ENCODE measurements at places on chromosomes 6 and 20.

DNA sequence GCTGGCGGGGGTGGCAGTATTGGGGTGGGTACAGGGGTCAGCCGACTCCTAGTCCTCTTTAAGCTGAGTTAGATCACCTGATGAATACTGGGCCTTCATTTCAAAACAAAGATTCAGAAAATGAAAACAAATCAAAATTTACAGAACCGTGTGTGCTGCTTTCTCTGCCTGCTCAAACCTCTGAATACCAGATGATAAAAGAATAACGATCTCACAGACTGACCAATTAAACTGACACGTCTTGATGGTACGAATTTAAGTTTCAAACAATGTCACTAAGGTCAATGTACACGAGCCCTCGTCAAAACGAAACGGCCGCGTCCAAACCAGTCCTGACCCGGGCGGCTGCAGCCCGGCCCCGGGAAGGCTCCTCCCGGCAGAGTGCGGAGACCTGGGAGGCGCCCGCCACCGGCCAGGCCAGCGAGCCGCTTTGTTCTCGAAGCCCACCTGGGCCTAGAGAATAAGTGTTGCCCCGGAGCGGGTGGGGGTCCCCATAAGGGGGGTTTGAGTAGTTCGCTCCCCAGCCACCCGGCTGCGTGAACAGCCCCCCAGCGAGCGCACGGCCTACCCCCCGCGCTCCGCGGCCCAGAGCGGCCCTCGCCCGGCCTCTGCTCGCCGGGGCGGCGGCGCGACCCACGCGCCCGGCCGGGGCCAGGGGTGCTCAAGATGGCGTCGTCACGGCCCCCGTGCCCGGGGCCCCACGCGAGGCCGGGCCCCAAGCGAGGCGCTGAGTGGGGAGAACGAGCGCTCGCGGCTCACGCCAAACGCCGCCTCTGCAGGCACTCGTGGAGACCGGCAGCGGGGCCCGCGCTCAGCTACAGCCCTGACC lies 728 bp downstream of the PSMA7 start:
- DNase-seq, result no peak

DNA sequence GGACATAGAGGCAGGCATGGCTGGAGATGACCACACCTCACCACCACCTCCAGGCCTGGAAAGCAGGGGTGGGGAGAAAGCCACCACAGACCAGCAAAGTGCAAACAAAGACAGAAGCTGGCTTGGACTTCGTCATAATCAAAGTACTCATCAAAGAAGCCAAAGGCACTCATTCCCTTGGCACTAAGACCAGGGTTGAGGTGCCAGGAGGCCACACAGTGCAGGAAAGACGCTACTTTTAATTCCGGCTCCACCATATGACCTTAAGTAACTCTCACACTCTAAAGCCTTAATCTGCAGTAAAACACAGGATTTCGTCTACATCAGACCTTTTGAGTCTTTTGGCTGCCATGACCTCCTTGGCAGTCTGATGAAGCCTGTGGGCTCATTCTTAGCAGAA lies 123.1 kb downstream of the HIVEP2 start:
- DNase-seq, result no peak

- no peak for DNase-seq
These were observed 11.5 kb downstream of the MAPK14 start for GRCh38 chr6:36039112-36039511.

GRCh38 chr6:123415844-123416468 lies 220.8 kb downstream of the TRDN start:
- no peak for DNase-seq

DNA sequence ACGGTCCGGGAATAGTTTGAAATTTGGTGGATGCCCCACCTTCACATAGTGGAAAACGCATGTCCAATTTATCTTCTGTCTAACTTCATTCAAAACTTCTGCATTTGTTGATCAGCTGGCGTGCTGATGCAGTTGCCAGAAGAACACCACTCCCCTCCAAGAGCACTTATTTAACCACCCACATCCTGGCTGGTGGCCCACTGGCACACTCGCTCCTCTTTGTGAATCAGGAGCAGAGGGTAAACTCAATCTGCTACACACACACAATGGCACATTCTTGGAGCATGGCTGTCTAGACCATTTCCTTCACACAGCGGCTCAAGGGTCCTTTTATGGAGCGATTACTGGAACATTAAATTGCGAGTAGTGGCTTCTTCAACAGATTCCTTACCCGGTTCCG lies 55.1 kb upstream of the CEP162 start:
- DNase-seq, result no peak

DNA sequence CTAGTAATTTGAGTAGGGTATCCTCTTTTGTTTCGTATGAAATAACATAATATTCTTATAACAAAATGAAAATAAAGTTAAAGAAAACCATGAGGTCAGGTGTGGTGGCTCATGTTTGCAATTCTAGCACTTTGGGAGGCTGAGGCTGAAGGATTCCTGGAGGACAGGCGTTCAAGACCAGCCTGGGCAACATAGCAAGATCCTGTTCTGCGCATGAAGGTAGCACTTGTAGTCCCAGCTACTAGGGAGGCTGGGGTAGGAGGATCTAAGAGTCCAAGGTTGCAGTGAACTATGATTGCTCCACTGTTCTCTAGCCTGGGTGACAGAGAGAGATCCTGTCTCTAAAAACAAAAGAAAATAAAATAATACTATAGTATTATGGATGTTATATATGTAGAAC lies 145.6 kb downstream of the PDSS2 start:
- DNase-seq, result no peak

DNA sequence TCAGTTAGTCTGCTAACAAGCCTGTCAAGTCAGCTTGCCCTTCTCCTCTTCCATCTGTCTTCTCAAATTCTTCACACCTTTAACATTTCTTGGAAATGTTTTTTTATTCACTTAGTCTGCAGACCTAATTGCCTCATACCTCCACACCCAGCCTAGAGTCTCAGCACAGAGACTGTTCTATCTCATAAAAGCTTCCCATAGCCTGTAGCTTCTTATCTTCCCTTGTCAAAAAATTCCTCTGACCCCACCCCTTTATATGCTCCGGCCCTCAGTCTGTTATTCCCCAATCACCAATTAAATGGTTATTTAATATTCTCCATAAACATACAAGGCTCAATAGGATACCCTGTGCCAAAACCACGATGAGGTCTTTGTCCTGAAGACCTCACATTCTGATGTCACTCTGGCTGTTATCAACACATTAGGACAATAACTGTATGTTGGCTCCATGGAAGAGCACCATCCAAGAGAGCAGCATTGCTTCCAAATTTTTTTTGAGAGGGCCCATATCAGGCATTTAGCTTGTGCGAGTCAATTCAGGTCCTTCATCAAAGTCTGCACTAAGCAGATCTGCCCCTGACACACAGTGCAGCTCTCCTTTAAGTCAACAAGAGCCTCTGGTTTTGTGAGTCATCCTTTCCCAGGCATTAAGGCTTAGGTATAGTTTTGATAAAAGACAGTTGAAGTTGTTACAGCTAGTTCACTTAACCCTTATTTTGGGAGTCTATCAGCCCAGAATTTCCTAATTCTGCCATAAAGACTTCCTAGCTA lies 83.2 kb upstream of the TBX18 start:
- DNase-seq, result no peak

All from suprapubic skin (tissue), 4 donors.